ENCODE measurements at places on chromosomes 11 and 22.
A peak's percentile ranks its signal among the peaks of the same experiment; 100 is the strongest.

DNA sequence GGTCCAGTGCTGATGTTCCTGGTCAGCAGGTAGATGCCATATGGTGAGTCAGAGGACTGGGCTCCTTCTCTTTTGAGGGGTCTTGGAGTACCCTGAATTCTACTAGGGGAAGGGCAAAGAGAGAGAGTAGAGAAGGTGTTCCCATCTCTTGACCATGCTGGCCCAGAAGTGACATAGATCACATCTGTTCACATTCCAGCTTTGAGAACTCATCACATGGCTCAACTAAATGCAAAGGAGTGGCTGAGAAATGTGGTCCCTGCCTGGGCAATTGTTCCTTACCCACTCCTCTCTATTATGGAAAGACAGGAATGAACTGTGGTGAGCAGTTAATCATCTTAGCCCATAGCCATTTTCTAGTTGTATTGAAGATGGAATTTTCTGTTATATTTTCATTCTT, 105.4 kb upstream of the TIMP3 start:
- no peak for DNase-seq

GRCh38 chr22:32473388-32473952, 1.1 kb upstream of the FBXO7 start:
- DNase-seq, result peak; percentile 74

GRCh38 chr11:130635937-130636630, 187.6 kb downstream of the ADAMTS15 start:
- no peak for DNase-seq

DNA sequence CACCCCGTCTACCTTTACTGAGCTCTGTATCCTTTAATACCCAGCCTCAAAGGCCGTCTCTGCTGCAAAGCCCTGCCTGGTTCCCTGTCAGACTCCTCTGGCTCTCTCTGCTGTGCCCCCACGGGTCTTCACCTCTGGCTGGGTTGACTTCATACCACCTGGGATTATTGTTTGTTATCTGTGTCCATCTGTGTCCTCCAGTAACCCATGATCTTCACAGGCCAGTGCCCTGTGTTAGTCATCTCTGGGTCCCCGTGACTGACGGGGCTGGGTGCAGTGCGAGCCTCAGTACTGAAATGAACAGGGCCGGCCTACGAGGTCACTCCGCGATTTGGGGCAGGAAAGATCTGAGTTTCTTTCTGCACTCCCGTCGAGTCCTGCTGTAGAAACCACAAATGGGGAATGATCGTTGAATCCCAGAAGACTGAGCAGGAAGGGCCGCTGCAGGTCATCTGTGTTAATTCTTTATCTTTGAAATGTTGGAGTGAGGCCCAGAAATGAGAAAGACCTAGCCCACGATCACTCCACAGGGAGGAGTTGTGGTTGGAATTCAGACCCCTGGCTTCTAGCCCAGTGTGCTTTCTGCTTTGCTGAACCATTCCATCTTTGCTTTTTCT, 12.3 kb upstream of the TUB start:
- DNase-seq, result no peak

DNA sequence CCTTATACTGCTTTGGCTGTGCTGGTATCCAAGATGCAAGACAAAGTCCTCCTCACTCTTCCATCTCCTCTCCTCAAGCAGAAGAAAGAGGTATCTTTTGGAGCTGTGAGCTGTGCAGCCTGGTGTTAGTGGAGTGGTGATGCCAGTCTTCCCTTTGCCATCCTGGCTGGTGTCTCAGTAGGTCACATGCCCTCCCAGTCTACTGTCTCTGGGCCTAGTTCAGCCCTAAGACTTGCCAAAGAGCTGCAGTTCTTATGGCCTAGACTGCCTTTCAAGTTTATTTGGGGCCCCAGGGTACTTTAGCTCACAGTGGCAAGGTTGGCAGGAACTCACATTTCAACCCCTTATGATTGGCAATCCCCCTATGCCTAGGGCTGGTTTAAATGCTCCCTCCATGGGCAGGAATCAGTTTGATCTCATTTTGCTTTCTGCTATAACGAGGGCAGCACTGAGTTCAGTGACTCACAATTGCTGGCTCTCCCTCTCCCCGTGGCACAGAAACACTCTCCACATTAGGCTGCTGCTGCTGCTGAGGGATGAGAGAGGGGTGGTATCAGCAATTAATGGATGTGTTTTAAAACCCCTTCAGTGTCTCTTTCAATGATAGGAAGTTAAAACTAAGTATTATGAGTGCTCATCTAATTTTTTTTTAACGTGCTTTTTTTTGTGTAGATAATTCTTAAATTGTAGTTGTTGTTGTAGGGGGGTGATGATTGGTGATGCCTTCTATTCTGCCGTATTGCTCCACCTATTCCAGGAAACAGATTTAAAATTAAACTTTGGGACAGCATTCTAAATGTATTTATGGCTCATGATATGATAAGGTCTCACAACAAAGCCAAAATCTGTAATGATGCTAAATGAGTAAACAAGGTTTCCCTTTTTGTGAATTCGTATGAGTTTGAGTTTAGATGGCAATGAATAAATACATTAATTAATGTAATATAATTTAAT, 1295.0 kb downstream of the JRKL start:
- DNase-seq, result no peak

GRCh38 chr22:26949193-26949592, 291.8 kb downstream of the MIAT start:
- no peak for DNase-seq

DNA sequence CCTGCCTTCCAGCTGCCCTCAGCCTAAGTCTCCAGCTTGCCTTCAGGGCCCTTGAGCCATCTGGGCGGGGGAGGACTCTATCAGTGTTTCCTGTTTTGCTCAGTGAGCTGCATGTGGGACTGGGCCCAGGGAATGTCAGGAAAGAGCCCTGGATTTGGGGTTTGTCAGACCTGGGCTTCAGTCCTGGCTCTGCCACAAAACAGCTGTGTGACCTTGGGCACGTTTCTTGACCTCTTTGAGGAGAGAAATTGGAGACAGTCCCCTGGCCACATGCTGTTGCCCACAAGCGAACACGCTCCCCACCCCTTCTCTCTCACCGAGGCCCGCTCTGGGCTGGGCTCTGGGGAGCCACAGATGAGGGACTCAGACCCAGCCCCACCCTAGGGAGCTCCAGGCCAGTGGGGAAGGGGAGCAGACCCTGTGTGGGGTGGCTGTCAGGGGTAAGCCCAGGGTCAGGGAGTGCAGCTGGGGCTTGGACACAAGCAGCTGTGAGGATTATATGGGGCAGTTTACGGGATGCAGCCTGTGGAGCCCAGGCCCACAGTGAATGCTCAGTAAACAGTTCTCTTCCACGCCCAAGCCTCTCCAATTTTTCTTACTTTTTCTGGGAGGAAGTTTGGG, 12.3 kb downstream of the MYO7A start:
- no peak for DNase-seq

GRCh38 chr11:92245700-92246271, 21.2 kb downstream of the FAT3 start:
- no peak for DNase-seq

DNA sequence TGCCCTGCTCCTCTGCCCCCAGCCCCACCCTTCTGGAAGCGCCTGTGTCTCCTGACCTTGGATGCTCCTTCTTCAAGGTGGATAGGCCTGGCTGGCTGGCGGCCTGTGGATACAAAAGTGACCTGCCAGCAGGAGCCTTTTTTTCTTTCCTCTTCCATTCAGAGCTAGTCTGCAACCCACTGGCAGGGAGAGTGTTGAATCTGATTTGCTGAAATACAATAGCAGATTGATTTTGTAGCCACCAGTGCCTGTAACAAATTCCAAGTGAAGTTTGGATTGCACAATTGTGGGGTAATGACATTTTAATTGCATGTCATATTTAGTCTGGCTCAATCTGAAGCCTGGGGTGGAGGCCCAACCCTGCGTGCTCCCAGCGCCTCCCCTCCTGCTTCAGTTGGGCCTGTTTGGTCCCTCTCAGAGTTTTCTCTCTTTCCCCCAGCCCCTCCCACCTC, 97.2 kb downstream of the GRIK4 start:
- no peak for DNase-seq

- DNase-seq, result peak; percentile 26
Measured at GRCh38 chr11:102111787-102112508, 1.7 kb downstream of the YAP1 start.

- DNase-seq, result no peak
Measured at GRCh38 chr11:26572770-26573402, 823 bp upstream of the MUC15 start.

GRCh38 chr11:33761471-33761870, 12.8 kb downstream of the FBXO3 start:
- DNase-seq, result no peak

DNA sequence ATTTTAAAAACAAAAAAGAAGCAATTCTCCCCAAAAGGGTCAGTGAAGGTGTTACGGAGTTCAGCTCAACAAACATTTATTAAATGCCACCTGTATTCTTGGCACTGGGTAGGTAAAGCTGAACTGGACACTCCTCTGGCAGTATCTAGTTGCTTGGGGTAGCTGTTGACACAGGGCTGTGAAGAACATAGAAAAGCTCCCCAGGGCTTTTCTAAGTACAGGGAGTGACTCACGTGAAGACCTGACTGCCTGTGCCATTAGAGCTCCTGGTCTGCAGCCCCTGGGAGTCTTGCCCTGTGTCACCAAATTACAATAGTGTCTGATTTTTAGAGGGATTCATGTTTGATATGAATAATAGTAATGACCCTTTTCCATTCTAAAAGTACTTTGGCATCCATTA, 43.6 kb downstream of the COA4 start:
- no peak for DNase-seq

- no peak for DNase-seq
Measured at GRCh38 chr11:102733232-102733875, 8.6 kb upstream of the MMP8 start.

DNA sequence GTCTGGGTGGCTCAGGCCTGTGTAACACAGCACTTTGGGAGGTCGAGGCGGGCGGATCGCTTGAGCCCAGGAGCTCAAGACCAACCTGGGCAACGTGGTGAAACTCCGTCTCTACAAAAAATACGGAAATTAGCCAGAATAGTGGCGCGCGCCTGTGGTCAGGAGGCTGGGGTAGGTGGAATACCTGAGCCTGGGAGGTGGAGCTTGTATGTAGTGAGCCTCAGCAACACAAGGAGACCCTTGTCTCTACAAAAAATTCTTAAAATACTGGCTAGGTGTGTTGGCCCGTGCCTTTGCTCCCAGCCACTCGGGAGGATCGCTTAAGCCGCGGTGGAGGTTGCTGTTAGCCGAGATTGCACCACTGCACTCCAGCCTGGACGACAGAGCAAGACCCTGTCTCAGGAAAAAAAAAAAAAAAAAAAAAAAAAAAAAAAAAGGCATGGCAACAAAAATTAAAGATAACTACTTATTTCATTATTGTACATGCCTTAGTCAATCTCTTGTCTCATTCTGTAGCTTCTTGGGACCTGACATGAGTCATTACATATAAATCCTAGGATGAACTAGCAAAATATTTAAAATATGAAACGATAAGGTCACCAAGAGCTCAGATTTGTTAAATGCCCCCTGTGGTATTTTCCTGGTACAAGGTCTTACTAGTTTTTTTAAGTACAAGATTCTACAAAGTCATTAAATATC, 1.1 kb downstream of the TAF1D start:
- no peak for DNase-seq

GRCh38 chr11:15636521-15637089, 521.9 kb downstream of the INSC start:
- no peak for DNase-seq

DNA sequence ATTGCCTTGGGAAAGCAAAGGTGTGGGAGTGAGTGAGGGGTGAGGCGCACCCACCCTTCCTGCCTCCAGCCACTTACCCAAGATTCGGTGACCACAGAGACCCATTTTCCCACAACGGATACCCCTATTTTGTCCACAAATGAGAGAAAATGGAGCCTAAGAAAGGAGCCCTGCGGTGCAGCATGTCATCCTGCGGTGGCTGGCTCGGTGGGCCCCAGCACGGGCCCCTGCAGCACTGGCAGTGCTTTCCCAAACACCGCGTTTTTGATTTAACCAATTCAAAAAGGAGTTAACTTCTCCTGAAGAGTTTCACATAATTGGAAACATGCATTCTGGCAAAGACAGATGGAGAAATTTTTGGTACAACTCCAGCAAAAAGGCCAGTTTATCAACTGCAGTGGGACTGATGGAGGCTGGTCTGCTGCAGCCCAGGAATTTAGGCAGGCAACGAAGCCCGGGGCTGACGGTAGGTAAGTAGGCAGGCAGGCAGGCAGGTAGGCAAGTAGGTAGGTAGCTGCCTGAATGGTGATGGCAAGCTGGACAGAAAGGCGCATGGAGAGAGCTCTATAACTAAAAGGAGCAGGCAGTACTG, 84.2 kb downstream of the FDX1 start:
- no peak for DNase-seq

Data from T-helper 1 cell (primary cell).